ENCODE measurements at places on chromosomes 3 and 15.
A peak's percentile ranks its signal among the peaks of the same experiment; 100 is the strongest.

- DNase-seq, result no peak
These were observed 32.6 kb upstream of the ITGA11 start for GRCh38 chr15:68464448-68465090.

DNA sequence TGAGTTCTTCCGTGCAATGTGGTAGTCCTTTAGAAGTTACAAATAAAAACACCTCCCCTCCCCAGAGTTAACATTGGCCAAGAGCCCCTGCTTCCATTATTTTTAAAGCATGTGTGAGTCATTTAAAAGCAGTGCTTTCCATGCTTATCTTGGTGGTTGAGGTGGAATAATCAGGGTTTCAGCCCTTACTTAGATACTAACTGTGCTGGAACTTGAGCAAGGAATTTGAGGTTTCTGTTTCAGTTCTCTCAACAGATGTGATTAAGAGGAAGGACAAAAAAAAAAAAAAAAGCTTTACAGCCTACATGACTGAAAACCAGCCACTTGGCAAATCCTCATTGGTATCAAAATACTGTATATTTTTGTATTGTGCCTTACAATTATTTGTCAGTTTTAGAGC, 64.5 kb downstream of the CGNL1 start:
- DNase-seq, result no peak

GRCh38 chr3:29011441-29011840, 269.4 kb upstream of the RBMS3 start:
- DNase-seq, result no peak

DNA sequence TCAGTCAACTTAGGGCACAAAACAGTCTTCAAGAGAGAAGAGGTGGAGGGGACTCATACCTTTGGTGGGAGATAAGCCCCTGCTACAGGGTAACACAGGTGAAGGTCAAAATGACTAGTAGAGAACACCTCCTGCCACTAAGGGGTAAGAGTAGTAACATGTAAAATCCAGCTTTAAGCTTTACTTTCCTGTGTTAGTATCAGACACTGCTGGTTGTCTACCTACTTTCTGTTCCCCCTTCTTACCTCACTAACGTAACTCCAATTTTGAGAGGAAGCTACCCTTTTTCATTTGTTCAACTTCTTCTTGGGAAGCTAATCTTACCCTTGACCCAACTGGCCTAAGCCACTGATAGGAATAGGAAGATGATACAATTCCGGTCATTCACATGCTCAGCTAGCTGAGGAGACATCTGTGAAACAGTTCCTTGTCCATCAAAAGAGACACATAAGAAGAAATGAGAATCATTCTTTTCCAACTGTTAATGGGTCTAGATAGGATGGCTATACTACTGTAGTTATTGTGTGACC, 826.8 kb upstream of the CFAP20DC start:
- DNase-seq, result no peak

DNA sequence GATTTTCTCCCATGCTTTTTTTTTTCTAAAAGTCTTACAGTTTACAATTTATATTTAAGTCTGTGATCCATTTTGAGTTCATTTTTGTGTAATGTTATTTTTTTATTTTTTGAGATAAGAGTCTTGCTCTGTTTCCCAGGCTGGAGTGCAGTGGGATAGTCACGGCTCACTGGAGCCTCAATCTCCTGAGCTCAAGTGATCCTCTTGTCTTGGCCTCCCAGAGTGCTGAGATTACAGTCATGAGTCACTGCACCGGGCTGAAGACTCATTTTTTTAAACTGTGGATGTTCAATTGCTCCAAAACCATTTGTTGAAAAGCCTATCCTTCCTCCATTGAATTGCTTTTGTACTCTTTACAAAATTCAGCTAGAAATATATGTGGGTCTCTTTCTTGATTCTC, 19.5 kb downstream of the LNP1 start:
- DNase-seq, result no peak

DNA sequence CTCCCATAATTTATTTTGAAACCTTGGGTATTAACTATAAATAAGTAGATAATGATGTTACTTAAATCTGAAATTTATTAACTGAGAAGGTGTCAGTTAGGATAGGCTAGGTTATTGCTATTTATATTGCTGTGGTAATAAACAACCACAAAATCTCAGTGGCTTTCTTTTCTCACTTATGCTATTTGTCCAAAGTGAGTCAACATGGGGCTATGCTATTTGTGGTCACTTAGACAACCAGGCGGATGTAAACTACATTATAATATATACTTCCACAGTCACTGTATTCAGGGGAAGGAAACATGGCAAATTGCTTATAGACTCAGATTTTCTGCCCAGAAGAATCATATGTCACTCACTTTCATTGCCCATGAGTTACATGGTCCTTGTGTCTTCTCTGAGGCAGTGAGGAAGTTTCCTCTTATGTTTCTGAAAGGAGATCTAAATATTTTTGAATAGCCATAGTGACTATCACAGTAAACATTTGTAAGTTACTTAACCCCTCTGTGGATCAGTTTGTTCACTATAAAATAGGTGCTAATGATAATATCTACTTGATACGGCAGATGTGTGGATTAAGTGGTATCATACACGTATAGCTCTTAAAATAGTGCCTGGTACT, 19.8 kb downstream of the HMG20A start:
- DNase-seq, result no peak

GRCh38 chr15:76209942-76210341, 101.3 kb downstream of the ETFA start:
- no peak for DNase-seq

DNA sequence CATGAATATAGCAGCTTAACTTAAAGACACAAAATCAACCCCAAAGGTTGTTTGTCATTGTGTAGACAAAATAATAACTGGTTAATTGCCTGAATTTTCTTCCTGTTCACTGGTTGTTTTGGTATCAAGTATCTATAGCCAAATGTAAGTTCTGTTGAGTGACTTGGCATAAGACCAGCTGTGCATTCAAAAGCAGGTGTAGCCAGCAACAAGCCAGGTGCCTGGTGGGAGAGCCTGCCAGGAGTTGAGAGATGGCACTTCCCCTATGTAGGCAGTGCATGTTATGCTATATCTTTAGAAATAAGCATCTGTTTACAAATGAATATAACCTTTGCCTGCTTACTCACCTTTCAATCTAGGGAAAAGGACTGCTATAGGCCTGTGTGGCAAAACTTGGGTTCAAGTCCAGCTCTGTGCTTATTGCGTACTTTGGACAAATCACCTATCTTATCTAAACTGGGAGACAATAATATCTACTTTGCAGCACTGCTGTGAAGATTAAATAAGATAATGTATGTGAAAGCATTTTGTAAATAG, 84.9 kb upstream of the TBL1XR1 start:
- peak; percentile 99 for DNase-seq

DNA sequence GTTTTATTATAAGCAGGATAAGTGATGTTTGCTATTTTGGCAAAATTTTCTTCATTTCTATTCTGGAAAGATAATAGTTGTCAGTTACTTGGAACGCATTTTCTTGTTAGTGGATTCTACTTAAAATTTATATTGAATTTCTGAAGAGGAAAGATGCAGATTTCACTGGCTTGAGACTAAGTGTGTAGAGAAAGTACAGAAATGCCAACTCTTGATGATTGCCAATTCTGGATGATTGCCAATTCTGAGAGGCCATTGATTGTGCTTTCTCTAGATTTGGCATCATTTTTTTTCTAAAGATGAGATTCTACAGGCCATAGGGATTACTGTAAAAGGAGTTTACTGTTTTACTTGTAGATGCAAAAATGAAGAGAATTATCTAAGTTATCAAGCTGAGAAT, 58.9 kb upstream of the CNTN3 start:
- no peak for DNase-seq

GRCh38 chr15:38553071-38553470, 11.5 kb downstream of the RASGRP1 start:
- DNase-seq, result no peak
